ENCODE measurements at places on chromosomes 3 and 15. TPM values are rescaled to one million over a fixed set of nuclear protein-coding genes. Genes with fewer than 3 reads are reported as not detected.

The STRC gene
- total RNA-seq, result 0.17 TPM

The CCDC13 gene
- 0.87 TPM for total RNA-seq

The FAM107A gene
- total RNA-seq, result not detected

The MASP1 gene
- not detected for total RNA-seq

DNA sequence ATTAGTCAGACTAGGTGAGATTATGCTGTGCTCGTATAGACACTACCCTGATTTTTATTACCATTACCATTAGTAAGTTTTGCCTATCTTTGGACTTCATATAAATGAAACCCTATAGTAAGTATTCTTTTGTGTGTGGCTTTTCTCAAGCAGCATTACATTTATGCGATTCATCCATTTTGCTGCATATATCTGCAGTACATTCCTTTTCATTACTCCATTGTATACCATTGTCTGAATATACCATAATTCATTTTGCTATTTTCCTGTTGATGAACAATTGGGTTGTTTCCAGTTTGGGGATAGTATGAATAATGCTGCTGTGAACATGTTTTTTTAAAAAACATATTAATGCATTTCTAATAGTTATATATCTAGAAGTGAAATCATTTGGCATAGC is 45.3 kb downstream of the TMEM212 start:
- no peak for DNase-seq

GRCh38 chr3:59386165-59386564 is 336.3 kb upstream of the CFAP20DC start:
- DNase-seq, result no peak

DNA sequence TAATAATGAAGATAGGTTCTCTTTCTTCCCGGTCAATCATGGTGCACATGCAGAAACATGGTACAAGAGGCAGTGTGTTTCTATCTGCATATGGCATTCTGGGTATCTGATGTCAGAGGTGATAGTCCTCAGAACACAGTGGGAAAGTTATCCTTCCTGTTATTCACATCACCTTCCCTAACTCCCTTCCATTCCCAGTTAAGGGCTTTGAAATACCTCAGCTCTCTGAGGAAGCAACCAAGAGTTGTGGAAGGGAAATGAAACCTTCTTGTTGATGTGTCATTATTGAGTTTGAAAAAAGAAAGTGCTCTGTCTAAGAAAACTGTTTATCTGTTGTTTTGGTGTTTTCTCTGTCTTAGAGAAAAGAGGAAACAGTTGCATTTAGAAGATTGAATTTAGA is 21.9 kb upstream of the P2RY13 start:
- DNase-seq, result no peak

GRCh38 chr3:174216946-174217718 is 642.0 kb upstream of the NAALADL2 start:
- DNase-seq, result no peak

DNA sequence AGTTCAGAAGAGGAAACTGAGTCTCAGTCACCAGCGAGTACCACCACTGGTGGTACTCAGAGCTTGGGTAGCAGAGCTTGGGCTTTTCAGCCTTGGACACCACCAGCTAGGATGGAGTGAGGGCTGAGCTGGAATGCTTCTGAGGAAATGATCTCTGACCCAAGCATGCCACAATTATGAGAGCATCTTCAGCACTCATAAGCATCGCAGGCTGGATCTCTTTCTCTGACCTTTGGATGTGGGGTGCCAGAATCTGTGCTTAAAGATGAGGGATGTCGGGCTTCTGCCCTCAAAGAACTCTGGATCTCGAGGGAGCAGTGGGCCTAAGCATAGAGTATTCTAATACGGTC is 36.4 kb downstream of the ZNF710 start:
- no peak for DNase-seq

Measured in NCI-H460 (cell line).